CD4-positive, alpha-beta T cell treated with Interleukin-17A for 1 hour (primary cell): ENCODE measurements at places on chromosomes 13 and 19.

- no peak for DNase-seq
Observed at GRCh38 chr13:19685034-19685433, 51.6 kb downstream of the MPHOSPH8 start.

DNA sequence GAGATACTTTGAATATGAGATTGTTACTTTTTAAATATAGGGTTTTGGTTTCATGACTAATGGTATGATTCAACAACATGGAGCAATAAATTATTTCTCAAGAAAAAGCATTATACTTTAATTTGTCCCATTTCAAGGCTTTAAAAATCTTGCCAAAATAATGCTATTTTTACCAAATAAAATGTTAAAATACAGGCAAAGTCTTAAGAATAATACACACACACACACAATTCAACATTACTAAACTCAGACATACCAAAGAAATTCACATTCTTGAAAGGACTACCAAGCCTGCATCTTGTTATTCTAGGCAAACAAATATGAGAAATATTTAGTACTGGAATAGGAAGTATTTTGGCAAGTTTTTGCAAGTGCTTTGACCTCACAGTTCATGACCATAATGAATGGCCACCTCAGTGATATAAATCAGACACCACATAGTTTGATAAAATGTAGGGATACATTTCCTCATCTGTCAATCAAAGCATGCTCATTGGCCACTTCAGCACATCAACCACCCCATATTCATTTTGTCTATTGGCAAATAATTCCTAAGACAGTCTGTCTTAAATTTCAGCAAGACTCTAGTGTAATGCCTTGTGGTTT lies 107.2 kb downstream of the NALCN start:
- DNase-seq: no peak

GRCh38 chr19:46955813-46956371 lies 63.7 kb upstream of the NPAS1 start:
- no peak for DNase-seq

- no peak for DNase-seq
Observed at GRCh38 chr13:36212789-36213188, 1.6 kb downstream of the SOHLH2 start.

DNA sequence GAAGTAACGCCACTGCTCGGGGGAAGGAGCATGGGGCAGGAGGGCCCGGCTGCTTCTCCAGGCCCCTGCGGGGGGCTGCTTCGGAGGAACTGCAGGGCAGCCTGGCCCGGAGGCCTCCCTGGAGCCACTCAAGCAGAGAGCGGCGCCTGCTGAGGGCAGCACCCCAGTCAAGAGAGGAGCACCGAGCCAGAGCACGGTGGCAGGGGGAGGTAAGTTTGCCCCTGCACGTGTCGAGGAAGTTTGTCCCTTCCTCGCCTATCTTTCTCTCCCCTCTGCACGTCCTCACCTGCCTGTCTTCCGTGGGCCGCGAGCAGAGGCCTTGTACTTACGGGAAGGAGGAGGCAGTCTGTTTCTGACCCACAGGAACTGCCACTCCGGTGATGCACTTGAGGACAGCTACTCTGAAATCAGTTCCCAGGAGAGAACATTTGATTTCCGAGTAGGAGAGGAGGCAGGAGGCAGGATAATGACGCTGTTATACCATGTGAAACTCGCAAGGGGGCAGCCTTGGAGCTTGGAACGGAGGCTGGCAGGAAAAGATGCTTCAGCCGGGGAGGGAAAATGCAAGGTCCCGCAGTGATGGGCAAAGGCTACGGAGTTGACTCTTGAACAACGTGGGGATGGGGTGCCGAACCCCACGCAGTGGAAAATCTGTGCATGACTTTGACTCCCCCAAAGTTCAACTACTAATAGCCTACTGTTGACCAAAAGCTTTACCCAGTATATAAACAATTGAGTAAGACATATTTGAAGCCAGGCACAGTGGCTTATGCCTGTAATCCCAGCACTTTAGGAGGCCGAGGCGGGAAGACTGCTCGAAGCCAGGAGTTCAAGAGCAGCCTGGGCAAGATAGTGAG lies 5.0 kb downstream of the FFAR1 start:
- peak; percentile 78 for DNase-seq

- DNase-seq: no peak
Observed at GRCh38 chr13:111513766-111514609, 193.5 kb downstream of the TEX29 start.

DNA sequence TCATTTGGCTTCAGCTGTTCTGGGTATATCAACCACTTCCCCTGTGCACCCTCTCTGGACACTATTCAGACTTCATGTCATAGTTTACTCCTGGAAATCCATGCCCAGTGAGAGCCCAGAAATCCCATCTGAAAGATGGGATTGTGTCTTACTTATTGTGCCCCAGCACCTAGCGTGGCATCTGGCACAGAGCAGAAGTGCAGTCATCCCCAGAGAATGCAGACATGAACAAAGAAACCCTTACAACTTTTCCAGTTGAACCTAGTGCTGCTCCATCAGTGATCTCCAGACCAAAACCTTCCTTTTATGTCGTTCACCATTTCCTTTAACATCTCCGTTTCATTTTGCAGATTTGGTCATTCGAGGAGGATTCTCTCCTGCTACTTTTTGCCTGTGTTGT lies 60.6 kb downstream of the MBNL2 start:
- DNase-seq: no peak

DNA sequence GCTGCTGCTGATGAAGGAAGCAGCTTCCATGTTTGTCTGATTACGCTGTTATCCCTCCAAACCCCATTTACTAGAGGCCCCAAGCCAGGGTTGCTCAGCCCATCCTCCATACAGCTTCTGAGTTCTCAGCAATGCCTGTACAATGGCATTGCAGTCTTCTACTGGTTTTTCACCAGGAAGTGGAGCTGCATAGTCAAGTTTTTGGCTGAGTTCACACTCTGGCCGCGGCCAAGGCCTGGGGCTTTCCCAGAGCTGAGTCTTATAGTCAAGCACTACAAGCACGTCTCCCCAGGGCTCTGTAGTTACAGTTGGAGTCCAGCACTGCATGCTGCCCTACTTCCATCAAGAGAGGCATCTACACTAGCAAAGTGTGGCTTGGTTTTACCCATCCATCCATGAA lies 182.5 kb downstream of the POU4F1 start:
- no peak for DNase-seq
